Posterior cingulate gyrus (tissue), 11 donors: ENCODE measurements at places on chromosomes 7 and 10.

DNA sequence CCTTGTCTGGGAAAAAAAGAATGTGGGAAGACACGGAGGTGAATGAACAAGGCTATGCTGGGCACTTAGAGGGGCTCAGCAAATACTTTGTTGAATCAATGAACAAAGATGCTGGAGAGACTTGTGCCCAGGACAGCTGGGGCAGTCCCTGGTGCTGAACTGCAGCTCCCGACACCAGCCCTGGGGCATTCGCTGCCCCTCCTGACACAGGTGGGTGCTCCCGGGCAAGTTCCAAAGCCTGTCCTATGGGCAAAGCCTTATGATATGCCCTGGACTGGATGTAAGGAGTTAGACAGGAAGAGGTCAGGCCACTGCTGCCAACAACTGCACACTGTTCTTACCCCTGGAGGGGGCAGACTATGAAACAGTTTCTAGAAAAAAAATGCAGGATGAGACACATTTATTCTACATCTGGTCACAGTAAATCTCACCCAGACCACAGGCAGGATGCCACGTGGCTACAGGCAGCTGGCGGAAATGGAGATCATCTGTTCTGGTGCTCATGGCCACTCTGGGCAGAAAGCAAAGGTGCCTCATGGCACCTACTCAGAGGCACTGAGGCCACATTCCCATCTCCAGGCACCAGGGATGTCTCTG, 21.9 kb upstream of the FRAT2 start:
- no peak for DNase-seq

GRCh38 chr7:116166156-116166555, 44.2 kb upstream of the TES start:
- DNase-seq = no peak

DNA sequence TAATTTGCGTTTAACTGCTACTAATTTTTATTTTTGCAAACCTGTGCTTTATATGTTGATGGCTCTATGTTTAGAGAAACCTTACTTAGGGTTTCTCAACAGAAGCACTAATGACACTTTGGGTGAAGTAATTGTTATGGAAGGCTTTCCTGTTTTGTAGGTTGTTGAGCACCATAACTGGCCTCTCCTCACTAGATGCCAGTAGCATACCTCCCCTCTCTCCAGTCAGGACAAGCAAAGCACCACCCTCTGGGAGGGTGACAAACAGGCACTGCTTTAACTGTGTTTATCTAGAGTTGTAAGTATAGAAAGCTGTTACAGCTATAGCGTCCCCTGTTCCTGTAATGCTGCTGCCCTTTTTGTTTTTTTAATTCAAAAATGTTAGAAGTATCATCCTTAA, 60.9 kb downstream of the WAC start:
- no peak for DNase-seq

DNA sequence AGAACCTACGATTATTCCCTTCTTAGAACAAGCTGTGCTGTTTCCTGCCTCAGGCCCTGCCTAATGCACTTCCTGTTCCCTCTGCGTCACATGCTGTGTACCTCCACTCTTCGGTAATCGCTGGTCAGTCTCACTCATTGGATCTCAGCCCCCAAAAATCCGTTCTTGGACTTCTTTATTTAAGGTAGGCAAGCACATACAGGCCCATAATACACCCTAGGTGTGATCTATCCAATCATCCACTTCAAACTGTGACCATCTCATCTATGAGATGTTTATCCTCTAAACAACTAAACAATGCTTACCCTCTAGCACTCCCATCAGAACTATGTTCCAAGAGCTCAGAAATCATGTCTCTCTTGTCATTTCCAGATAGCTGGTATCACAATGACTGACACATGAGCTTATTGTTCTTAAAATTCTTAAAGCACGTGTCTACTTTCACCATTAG, 83.9 kb downstream of the CADPS2 start:
- DNase-seq = no peak

DNA sequence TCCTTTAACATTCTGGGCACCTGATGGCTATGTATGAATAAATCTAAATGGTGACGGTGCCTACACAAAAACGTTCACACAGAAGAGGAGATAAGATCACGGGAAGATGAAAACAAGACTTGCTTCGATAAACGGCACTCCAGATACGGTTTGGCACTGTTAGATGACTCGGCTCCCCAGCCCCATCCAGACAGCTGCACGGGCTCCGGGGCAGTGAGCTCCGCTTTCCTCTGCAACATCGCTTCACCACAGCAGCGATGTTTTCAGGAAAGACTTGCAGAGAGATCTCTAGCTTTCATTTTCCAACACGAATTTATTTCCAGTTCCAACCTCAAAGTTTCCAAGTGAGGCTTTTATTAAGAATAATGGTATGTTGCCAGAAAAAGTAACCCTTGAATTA, 132.1 kb downstream of the KLF6 start:
- DNase-seq = no peak

DNA sequence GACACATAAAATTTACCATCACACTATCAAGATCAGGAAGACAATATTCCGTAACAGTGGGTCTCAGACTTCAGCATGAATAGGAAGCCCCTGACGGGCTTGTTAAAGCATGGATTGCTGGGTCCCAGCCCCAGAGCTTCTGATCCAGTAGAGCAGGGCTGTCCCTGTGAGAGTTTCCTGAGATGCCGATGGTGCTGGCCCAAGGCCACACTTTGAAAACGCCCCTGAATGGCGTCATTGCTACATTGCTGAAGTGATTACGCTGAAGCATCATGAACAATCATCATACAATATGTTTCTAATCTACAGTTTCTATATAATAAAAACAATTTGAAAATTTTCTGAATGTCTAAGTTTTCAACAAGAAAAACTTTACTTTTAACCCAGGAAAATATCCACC, 38.0 kb upstream of the TMEM72 start:
- no peak for DNase-seq

- peak; percentile 27 for DNase-seq
These were observed 40.2 kb downstream of the PDSS1 start for GRCh38 chr10:26737730-26738129.

- DNase-seq = no peak
These were observed 571 bp downstream of the KDM7A start for GRCh38 chr7:140176122-140176701.

GRCh38 chr7:51244053-51244452, 72.6 kb downstream of the COBL start:
- no peak for DNase-seq

- no peak for DNase-seq
These were observed 254.8 kb downstream of the PHF14 start for GRCh38 chr7:11228515-11228914.

GRCh38 chr7:47038621-47039020, 543.3 kb downstream of the TNS3 start:
- no peak for DNase-seq

GRCh38 chr7:52794621-52795020, 240.8 kb upstream of the POM121L12 start:
- DNase-seq = no peak

- DNase-seq = no peak
These were observed 222.6 kb upstream of the PPP2R2D start for GRCh38 chr10:131678171-131678570.

- no peak for DNase-seq
These were observed 166.7 kb upstream of the PRKCQ start for GRCh38 chr10:6746782-6747181.

DNA sequence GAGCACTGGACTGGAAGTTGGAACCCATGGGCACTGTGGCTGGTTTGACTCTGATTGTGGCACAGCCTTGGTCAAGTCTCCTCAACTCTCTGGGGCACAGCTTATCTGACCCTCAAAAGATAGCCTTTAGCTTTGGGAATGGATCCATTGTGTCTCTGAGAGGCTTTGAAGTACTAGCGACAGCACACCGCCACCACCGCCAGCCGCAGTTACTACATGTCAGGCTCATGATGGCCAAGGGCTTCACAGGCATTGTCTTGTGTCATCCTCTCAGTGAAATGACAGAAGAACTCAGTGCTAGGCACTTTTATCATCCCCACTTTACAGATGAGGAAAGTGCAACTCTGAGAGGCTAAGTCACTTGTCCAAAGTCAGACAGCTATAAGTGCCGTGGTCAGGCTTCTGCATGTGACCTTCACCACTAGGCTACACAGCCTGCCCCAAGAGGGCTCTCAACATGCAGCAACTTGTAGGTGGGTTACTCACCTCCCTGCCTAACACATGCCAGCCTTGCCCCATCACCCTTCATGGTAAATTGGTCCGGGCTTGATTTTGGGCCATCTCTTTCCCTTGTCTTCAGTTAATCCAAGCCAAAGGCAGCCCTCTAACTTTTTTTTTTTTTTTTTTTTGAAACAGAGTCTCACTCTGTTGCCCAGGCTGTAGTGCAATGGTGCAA, 44.1 kb downstream of the C10orf105 start:
- DNase-seq = no peak

DNA sequence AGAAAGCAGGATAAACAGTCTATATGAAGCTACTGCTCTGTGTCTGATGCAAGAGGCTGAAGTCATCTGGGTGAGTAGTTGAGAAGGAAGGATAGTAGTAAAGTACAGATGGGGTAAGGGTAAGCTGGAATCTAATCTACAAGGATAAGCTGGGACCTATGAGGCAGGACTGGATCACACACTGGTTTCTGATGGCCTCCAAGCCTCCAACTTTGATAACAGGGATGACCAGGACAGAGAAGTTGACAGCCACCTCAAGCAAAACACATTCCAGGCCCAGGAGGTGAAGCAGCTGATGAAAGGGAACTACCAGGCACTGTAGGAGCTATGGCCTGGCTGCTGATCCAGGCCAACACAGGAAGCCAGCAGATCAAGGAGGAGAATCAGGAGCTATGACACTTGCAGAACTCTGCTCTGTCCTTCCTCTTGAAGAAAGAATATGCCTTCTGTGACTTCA, 278.1 kb upstream of the TMEM229A start:
- DNase-seq = no peak

GRCh38 chr10:28910956-28911355, 233.6 kb downstream of the BAMBI start:
- no peak for DNase-seq

DNA sequence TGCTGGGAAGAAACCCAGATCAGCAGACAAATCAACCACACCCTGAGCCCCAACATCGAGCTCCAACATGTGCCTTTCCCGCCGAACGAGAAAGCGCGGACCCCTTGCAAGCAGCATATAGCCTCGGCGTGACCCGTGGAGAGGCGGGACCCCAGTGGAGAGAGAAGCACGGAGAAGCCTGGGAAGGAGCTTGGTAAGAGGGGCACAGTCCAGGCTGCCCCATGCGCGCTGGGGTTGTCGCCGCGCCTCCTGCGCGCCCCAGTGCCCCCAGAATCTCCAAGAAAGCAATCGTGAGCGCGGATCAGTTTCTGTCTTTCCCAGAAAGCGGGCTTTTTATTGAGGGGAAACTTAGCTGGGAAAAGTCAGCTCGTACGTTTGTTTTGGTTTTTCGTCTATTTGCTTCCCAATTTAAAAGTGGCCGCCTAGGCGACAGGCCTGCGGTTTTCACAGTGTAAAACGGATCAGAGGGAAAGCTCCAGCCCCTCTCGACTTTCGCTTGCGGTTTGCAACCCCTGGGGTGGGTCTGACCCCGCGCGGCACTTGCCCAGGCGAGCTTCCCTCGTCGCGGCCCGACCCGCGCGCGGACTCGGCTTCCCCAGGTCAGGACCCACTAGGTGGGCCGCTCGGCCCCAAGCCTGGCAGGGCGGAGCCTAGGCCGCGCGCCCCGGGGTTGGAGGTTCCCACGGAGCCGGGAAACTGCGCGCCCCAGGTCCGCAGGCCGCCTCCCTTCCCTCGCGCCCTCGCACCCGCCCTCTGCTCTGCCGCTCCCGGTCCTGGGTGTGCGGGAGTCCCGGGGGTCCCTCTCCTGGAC, 31.1 kb downstream of the SKIDA1 start:
- no peak for DNase-seq

DNA sequence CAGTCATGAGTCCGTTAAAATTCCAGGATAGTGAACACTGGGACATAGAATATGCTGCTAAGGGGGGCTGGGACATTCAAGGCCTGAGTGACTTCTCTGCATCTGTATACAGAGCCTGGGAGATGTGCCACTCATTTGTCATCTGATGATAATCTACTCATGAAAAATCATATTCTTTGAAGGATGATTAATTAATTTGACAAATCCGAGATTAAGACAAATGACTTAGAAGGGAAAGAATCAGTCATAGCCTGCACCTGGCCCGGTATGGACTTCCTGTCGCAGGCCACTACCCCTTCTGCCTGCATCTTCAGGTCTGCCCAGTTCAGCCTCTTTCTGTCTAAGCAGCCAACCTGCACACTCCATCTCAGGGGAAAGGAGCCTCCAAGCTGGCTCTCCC, 18.8 kb upstream of the FAM170B start:
- DNase-seq = no peak

GRCh38 chr7:113917840-113918239, 969 bp downstream of the PPP1R3A start:
- DNase-seq = no peak

DNA sequence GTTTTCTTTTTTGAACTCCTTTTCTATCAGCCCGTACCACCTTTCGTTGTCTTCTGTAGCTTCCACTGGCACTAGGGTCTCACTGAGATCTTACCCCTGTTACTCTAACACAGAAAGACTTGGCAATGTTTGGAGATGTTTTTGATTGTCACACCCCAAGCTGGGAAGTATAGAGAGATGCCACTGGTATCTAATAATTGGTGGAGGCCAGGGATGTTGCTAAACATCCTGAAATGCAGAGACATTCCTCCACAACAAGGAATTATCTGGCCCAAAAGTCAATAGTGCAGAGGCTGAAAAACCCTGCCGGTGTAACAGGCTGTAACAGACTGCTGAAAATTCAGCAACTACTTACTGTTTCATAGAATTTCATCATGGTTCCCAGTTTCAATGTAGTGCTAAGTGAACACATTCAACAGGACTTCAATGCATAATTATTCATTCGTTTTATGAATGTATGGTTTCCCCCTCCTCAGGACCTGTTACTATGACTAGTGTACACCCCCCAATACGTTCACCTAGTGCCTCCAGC, 115.9 kb downstream of the TRIM24 start:
- no peak for DNase-seq

- DNase-seq = no peak
These were observed 87.9 kb downstream of the VIPR2 start for GRCh38 chr7:159056737-159057136.

DNA sequence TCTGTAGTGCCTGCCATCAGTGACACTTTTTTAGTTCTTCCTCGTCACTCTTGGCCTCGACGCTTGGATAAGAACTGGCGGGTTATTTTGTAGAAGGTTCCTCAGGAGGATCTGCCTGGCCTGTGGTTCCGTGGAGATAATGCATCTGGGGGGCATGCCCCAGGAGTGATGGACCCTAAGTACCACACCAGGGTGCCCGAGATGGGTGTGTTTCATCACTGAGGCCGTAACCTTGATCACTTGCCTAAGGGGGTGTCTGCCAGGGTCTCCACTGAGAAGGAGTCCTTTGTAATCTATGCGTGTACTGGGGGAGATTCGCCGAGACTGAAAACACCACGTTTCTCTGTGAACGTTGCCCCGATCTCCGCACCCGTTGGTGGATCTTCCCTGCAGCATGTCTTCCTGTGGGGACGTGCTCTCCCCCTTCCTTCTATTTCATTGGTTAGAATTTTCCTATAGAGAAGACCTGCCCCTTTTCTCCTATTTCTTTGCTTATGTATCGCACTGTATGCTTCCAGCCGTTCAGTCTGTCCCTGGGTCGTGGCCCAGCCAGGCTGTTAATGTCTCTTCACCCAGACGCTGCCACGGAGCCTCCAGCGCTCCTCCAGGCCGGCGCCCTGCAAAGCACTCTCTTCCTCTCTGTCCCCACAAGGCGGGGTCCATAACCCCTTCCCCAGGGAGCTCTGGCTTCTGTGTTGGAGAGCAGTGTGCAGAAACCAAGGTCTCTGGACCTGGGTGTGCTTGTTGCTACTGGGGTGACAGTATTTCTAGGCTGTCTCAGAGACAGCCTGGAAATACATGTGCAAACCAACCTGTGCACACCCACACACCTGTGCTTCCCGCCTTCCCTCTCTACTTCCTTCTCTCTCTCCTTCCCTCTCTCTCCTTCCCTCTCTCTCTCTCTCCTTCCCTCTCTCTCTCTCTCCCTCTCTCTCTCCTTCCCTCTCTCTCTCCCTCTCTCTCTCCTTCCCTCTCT, 14.4 kb upstream of the DPYSL4 start:
- DNase-seq = no peak
